ENCODE measurements at places on chromosomes 11 and 22. TPM values are rescaled to one million over a fixed set of nuclear protein-coding genes. Genes with fewer than 3 reads are reported as not detected.

The ANO3 gene
- not detected for total RNA-seq

The FLRT1 gene
- 0.17 TPM for total RNA-seq

The SCN2B gene
- not detected for total RNA-seq

GRCh38 chr11:12173111-12173510 is 62.7 kb downstream of the MICAL2 start:
- H3K27me3 ChIP-seq = no peaks in the 10 kb centered on the region
- no peak for DNase-seq
- H3K27ac ChIP-seq = peak overlapping the region; percentile 86
- H3K36me3 ChIP-seq = peaks cover 9% of the 10 kb centered on the region
- peaks cover 52% of the 10 kb centered on the region for H3K4me1 ChIP-seq
- no peak overlapping the region for H3K4me3 ChIP-seq

GRCh38 chr11:67163006-67163405 is 43.9 kb downstream of the KDM2A start:
- DNase-seq = no peak
- peaks cover 43% of the 10 kb centered on the region for H3K4me1 ChIP-seq
- peaks cover 2% of the 10 kb centered on the region for H3K36me3 ChIP-seq
- no peak overlapping the region for H3K27ac ChIP-seq

GRCh38 chr22:26667140-26667539 is 9.8 kb downstream of the MIAT start:
- no peak overlapping the region for H3K4me3 ChIP-seq
- H3K4me1 ChIP-seq = peaks cover 56% of the 10 kb centered on the region
- H3K36me3 ChIP-seq = peaks cover 14% of the 10 kb centered on the region
- no peak overlapping the region for H3K27ac ChIP-seq
- DNase-seq = no peak
- H3K27me3 ChIP-seq = no peaks in the 10 kb centered on the region

GRCh38 chr11:92284558-92284957 is 59.9 kb downstream of the FAT3 start:
- no peak overlapping the region for H3K4me3 ChIP-seq
- H3K27me3 ChIP-seq = no peaks in the 10 kb centered on the region
- no peaks in the 10 kb centered on the region for H3K4me1 ChIP-seq
- H3K27ac ChIP-seq = no peak overlapping the region
- H3K36me3 ChIP-seq = no peaks in the 10 kb centered on the region

DNA sequence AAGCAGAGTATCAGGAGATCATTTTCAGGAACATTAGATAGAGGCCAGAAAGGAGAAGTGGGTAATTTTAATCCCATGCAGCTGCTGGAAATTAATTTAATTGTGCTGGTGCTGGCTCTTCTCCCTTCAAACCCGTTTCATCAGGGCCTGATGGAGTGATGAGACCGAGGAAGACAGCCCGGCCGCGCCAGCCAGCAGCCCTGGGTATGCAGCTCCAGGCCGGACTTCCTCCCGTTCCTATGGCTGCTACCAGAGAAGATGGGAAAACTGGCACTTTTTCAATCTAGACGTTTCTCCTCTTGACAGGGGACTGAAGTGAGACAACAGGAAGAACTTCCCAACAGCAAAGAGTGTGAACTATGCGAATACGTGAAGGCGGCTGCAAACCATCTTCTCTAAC is 24.6 kb upstream of the ZBTB16 start:
- no peak for DNase-seq
- no peaks in the 10 kb centered on the region for H3K36me3 ChIP-seq
- H3K27me3 ChIP-seq = no peaks in the 10 kb centered on the region
- no peak overlapping the region for H3K4me3 ChIP-seq
- H3K27ac ChIP-seq = no peak overlapping the region
- peaks cover 2% of the 10 kb centered on the region for H3K4me1 ChIP-seq

- no peaks in the 10 kb centered on the region for H3K27me3 ChIP-seq
- H3K4me1 ChIP-seq = no peaks in the 10 kb centered on the region
- H3K27ac ChIP-seq = no peak overlapping the region
- no peaks in the 10 kb centered on the region for H3K36me3 ChIP-seq
- no peak for DNase-seq
- no peak overlapping the region for H3K4me3 ChIP-seq
These were observed 131.9 kb upstream of the ZC3H12C start for GRCh38 chr11:109961261-109961660.

DNA sequence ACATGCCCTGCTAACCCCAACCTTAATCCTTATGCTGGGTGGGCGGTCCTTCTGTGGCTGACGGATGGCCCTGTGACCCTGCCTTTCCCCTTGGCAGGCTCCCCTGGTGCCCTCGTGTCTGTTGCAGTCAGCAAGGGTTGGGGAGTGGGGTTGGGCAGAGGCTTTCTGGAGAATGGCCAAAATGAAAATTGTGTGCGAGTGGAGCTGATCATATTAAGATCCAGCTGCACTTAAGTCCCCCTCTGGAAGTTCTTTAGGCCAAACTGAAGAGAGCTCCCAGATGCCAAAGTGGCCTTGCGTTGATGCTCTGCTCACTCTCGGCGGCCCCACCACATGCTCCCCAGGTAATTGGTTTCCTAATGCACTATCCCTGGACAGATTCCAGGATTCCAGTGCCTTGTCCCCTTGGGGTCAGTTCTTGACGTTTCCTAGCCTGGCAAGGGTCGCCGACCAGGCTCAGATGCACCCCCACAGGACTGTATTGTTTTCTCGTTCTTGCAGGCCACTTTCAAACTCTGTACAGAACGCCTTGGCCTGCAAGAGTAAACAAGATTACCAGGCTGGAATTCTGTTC is 16.4 kb upstream of the C11orf96 start:
- DNase-seq = no peak
- H3K4me1 ChIP-seq = peaks cover 7% of the 10 kb centered on the region
- peaks cover 9% of the 10 kb centered on the region for H3K36me3 ChIP-seq
- H3K27ac ChIP-seq = no peak overlapping the region

Measured in activated naive CD4-positive, alpha-beta T cell treated with anti-CD3 and anti-CD28 coated beads for 36 hours (primary cell).